ENCODE measurements at places on chromosomes 3 and 15. TPM values are rescaled to one million over a fixed set of nuclear protein-coding genes. Genes with fewer than 3 reads are reported as not detected.

GRCh38 chr3:151871639-151872468, 1.6 kb upstream of the SUCNR1 start:
- no peak for DNase-seq

- DNase-seq, result no peak
Measured at GRCh38 chr3:52798376-52798977, 3.9 kb downstream of the ITIH3 start.

- no peak for DNase-seq
Measured at GRCh38 chr15:91956026-91956723, 102.7 kb downstream of the SLCO3A1 start.

- DNase-seq, result no peak
Measured at GRCh38 chr15:64917211-64917610, 5.5 kb downstream of the ANKDD1A start.

DNA sequence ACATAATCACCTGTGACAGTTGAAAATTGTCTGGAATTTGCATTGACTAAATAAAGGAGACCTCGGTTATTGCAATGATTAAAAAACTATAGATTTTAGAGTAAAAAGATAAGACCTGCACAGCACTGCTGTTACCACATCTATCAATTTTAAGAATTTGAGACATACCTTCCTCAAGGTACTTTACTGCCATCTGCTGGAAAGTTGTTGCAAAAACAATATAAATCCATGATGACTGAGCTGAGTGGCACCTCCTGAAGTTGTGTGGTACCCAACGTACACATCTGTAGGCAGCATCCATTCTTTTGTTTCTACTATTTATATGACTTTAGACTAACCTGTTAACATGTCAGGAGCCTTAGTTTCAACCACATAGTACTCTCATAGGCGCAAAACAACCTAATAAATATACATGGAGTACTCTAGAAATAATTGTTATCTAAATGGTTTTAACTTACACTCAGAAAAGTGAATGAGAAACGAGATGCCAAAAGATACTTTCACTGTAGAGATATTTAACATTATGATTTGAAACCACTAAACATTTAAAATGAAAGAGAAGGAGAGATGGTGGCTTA, 106.7 kb downstream of the GHSR start:
- DNase-seq, result no peak

- DNase-seq, result no peak
Measured at GRCh38 chr3:23219552-23219951, 16.4 kb downstream of the UBE2E2 start.

DNA sequence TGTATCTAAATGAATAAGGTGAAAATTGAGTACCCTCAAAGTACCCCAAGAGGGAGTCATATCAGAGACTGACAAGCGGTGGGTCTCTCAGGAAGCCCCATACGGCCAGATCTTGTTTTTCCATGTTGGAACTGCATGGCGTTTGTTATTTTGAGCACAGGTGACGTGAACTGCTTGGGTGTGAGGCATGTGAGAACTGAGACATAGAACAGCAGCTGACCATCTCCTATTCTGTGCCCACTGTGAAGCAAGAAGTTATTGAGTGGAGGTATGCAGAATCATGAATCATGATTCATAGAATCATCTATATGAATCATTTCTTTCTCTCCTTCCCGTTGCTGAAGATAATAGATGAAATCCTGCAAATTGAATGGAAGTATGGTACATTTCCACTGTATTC, 4.6 kb downstream of the VPS8 start:
- no peak for DNase-seq

DNA sequence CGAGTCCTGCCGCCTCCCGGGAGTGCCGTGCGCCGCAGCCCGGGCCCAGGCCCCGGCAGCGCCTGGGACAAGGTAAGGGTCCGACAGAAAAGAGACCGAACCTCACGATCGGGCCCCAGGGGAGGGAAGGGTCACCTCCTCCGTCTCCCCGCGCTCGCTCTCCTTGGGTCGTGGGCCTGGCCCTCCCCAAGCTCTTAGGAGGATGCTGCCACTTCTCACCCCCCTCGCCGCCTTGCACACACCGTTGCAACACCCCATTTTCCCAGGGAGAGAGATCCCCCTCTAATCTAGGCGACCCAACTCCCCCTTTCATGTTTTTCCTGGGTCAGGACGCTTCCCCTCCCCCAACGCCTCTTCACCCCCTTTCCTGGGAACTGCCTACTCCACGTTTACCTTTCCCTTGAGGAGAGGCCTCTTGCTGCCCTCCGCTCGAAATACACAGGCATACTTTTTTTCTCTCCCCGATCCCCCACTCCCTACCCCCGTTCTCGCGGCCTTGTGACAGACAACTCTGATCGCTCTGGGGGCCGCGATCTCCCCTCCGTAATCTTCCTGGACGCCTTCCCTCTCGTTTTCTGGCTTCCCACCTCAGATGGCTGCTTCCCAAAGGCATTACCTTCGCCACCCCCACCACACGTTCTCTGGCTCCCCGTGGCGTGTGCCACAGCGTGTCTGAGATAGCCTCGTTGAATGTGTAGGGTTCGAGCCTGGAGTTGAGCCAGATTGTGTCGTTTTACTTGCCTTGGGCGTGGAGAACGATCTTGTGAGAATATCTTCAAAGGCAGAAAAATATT, 688 bp downstream of the SETD5 start:
- DNase-seq, result no peak

GRCh38 chr3:109269577-109270275, 46.6 kb downstream of the DPPA2 start:
- no peak for DNase-seq

- no peak for DNase-seq
Measured at GRCh38 chr15:75067123-75067830, 43.9 kb downstream of the PPCDC start.

MAPK6 gene
- 55.7 TPM for polyA plus RNA-seq

LINGO1 gene
- polyA plus RNA-seq, result not detected

GREM1 gene
- 2,326 TPM for polyA plus RNA-seq

ROBO2 gene
- polyA plus RNA-seq, result 16.3 TPM

ADIPOQ gene
- polyA plus RNA-seq, result not detected

C2CD4B gene
- polyA plus RNA-seq, result not detected

IL5RA gene
- polyA plus RNA-seq, result not detected

GOLGA8R gene
- polyA plus RNA-seq, result 0.74 TPM
